Cortex of kidney (tissue), 1 donor: ENCODE measurements at places on chromosomes 6 and 20.

GRCh38 chr20:44646641-44647274 lies 4.7 kb downstream of the ADA start:
- DNase-seq: no peak

DNA sequence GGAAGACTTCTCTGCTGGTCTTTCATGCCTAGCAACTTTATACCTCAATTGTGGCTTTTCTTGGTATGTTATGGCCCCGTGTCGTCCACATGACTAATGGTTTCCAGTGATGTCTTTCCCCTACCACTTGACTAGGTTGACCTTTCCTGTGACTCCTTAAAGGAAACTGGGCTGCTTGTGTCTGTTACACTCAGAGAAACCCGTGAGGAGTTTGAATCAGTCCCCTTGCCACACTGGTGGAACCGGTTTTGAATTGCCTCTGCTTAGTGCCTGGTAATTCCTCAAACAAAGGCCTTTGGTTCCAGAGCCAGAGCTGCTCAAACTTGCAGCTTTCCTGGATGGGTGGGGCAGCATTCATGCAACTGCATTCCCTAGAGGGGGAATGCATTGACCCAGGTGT lies 21.9 kb downstream of the ECT2L start:
- no peak for DNase-seq

GRCh38 chr6:5930143-5930770 lies 76.5 kb downstream of the NRN1 start:
- DNase-seq: no peak

GRCh38 chr6:56040889-56041301 lies 165.5 kb upstream of the BMP5 start:
- DNase-seq: no peak

- no peak for DNase-seq
These were observed 1184.4 kb upstream of the ADGRB3 start for GRCh38 chr6:67450641-67451040.

- no peak for DNase-seq
These were observed 24.0 kb downstream of the IL20RA start for GRCh38 chr6:137020776-137021175.

DNA sequence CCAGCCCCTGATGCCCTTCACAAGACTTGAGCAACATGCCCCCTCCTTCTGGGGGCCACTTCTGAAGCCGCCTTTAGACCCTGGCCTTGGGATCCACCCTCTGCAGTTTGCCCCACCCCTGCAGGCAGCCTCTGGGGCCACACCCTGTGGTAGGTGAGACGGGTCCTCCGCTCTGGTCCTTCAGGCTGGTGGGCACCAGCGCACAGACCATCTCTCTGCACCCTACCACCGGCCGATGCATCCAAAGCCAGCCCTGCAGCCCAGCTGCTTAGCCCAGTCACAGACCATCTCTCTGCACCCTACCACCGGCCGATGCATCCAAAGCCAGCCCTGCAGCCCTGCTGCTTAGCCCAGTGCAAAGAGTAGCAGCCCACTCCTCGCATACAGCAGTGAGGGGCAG lies 159.3 kb upstream of the ECI2 start:
- DNase-seq: no peak

- DNase-seq: no peak
These were observed 175.8 kb upstream of the ARID1B start for GRCh38 chr6:156601152-156602065.

- no peak for DNase-seq
These were observed 112.2 kb downstream of the ASCC3 start for GRCh38 chr6:100768816-100769351.

- no peak for DNase-seq
These were observed 97.5 kb upstream of the MYLIP start for GRCh38 chr6:16031278-16031981.

DNA sequence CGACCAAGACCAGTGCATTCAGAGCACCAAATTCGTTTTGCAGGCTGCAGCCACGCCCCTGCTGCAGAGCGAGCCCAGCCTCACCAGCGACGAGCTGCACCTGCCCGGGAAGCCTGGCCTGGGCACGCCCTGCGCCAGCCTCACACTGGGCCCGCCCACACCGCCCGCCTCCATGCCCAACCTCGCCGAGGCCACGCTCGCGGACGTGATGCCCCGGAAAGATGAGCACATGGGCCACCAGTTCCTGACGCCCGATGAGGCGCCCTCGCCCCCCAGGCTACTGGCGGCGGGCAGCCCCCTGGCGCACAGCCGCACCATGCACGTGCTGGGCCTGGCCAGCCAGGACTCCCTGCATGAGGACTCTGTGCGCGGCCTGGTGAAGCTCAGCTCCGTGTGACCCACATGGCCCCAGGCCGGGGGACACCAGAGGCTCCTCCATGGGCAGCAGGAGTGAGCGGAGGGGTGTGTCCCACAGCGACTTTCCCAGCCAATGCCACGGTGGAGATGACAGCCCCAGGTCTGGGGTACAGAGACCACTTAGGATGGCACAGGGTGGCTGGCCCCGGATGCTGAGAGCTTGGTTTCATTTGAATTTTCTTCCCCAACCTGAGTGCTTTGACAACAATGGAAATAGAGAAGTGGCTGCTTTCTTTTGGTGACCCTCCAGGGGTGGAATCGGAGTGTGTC lies 150.2 kb upstream of the SNX9 start:
- DNase-seq: no peak

- DNase-seq: no peak
These were observed 146.5 kb downstream of the CDKAL1 start for GRCh38 chr6:20680697-20681165.

DNA sequence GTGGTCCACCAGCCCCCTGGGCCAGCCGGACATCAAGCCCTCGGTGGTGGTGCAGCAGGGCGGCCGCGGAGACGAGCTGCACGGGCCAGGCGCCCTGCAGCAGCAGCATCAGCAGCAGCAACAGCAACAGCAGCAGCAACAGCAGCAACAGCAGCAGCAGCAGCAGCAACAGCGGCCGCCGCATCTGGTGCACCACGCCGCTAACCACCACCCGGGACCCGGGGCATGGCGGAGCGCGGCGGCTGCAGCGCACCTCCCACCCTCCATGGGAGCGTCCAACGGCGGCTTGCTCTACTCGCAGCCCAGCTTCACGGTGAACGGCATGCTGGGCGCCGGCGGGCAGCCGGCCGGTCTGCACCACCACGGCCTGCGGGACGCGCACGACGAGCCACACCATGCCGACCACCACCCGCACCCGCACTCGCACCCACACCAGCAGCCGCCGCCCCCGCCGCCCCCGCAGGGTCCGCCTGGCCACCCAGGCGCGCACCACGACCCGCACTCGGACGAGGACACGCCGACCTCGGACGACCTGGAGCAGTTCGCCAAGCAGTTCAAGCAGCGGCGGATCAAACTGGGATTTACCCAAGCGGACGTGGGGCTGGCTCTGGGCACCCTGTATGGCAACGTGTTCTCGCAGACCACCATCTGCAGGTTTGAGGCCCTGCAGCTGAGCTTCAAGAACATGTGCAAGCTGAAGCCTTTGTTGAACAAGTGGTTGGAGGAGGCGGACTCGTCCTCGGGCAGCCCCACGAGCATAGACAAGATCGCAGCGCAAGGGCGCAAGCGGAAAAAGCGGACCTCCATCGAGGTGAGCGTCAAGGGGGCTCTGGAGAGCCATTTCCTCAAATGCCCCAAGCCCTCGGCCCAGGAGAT lies 1.0 kb downstream of the POU3F2 start:
- no peak for DNase-seq

- DNase-seq: no peak
These were observed 365.2 kb upstream of the JARID2 start for GRCh38 chr6:14880677-14881076.

- DNase-seq: no peak
These were observed 292.0 kb upstream of the RUNX2 start for GRCh38 chr6:45036103-45036502.

GRCh38 chr6:56550301-56550700 lies 92.4 kb downstream of the DST start:
- DNase-seq: no peak

GRCh38 chr6:158475344-158476302 lies 84.3 kb upstream of the TMEM181 start:
- no peak for DNase-seq

- DNase-seq: no peak
These were observed 32.0 kb upstream of the POU5F1 start for GRCh38 chr6:31202259-31203166.

GRCh38 chr6:87264481-87264880 lies 57.9 kb upstream of the SMIM8 start:
- no peak for DNase-seq

GRCh38 chr6:6591778-6592465 lies 3.4 kb downstream of the LY86 start:
- DNase-seq: no peak

DNA sequence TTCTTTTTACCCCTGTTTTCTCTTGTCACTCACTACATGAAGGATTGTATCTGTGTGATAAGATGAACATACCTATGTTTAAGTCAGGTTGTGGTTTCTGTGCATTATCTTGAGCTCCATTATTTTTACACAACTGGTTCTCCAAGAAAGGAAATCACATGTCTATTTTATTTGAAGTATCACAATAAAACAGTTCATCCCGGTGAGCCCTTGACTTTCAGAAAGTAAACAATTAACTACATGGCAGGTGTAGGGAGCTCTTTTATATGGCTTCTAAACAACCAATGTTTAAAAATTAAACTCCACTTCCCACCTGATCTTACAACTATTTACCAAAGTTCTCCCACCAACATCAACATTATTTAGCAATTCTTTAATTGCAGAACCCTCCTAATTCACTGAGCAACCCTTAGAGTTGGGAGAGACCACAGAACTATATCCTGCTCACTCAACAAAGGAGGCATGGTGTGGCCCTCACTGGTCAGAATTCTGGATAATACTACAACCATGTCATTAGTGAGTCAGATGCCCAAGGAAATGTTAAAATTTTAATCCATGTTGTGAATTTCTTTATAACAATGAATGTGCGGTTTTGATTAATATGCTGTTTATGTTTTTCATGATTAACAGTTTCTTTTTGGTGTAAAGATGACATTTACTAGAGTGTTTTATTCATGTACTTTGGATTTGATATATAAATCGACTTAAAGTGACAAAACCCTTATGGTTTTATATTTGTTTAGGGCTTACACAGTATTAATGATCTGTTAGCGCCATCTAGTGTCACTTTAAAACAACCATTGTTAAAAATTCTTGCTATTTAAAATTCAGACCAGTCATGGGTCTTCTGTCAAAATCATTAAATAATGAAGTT lies 50.0 kb upstream of the SCGN start:
- DNase-seq: no peak

DNA sequence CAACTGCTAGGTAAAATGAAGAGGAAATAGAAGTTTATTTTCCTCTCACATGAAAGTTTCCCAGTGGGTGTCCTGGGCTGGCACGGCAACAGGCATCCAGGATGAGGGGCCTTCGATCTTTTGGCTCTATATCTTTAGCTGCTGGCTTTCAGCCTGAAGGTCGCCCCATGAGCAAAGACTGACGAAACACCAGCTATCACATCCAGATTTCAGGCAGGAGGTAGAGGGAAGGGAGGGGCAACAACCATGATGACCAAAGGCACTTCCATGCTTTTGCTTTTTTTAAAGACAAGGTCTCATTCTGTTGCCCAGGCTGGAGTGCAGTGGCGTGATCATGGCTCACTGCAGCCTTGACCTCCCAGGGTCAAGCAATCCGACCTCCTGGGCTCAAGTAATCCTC lies 387.9 kb downstream of the RNGTT start:
- DNase-seq: no peak

- no peak for DNase-seq
These were observed 148.9 kb upstream of the PHACTR1 start for GRCh38 chr6:12567682-12568081.

DNA sequence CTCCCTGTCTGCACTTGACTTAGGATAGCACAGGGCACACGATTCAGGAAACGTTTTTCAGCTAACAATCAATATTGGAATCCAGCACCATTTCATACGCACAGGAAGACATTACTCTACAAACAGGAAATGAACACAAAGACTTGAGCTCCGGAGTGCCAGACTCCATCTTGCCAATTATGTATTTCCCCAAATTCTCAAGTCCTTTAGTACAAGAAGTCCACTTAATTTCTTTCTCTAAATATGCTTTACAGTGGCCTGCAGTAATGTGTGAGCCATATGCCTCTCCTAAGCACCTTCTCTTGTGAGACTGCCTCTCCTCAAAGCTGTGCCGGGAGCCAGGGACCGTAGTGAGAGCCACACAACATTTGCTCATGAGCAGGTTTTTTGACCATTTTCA lies 168.2 kb downstream of the THBS2 start:
- DNase-seq: no peak

GRCh38 chr6:29627755-29628418 lies 5.1 kb downstream of the GABBR1 start:
- DNase-seq: no peak

GRCh38 chr6:158906926-158907325 lies 87.8 kb upstream of the EZR start:
- no peak for DNase-seq

GRCh38 chr6:128519931-128520435 lies 416 bp downstream of the PTPRK start:
- no peak for DNase-seq

DNA sequence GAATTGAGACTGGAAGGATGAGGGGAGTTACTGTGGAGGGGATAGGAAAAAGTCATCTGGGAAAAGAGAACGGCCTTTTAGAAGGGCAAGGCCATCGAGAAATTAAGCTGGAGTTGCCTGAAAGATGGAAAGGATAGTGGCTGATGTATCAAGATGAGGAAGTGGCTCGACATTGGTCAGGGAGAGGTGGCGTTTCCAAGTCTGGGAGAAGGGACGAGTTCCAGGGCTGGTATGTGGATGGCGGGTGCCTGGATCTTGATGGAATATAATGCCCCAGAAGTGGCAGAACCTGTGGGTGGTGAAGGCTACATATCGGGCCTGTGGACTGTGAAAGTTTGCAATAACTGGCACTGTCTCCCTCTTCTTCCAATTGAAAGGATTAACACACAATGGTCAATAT lies 2.2 kb upstream of the SIRT5 start:
- DNase-seq: no peak

DNA sequence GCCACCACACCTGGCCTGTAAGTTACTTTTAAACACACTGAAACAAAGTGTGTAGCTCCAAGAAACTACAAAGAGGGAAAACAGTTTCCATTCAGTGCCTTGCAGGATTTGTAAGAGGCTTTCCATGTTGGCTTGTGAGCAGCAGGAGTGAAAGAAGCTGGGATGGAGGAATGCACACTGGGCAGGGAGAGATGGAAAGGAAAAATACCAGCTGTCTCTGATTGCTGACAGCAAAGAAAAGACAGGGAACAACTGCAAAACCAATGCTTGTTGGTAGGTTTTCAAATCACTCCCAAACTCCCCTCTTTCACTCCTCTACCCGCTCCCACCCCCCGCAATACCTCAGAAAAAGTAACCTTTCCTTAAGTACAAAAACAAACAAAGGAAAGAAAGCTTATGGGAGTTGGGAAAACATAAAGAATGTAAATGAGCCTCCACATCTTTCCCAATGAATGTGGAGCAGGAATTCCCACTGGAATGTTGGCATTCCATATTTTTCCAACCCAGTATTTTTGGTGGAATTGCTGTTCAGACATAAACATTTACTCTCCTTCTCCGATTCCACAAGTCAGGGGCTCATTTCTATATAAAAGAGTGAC lies 166.1 kb downstream of the THBS2 start:
- DNase-seq: no peak

DNA sequence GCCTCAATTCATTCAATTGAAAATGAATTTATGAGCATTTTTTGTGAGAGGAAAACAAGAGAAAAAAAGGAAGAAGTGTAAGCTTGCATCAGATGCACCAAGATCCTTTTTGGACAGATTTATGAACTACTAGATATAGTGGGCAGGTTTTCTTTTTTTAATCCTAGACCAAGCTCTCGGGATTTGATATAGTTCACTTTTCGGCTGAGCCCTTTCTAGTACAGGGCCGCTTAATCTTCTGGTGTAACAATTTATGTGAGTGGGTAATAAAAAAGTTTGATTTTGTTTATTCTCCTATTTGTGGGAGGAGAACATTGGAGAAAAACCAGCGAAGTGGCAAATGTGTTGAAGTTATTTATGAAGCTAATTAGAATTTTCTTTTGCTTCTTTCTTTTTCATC lies 538.0 kb downstream of the UTRN start:
- no peak for DNase-seq
